Breast epithelium (tissue), 4 donors: ENCODE measurements at places on chromosomes 6 and 20. TPM values are rescaled to one million over a fixed set of nuclear protein-coding genes. Genes with fewer than 3 reads are reported as not detected.

- DNase-seq, result no peak
- no peak overlapping the region for H3K4me3 ChIP-seq
- H3K27me3 ChIP-seq, result no peaks in the 10 kb centered on the region
- H3K36me3 ChIP-seq, result no peaks in the 10 kb centered on the region
- H3K4me1 ChIP-seq, result peaks cover 3% of the 10 kb centered on the region
Observed at GRCh38 chr20:1952737-1953530, 40.9 kb downstream of the PDYN start.

GRCh38 chr6:65126667-65127066, 580.4 kb downstream of the EYS start:
- no peak for DNase-seq
- no peak overlapping the region for H3K4me3 ChIP-seq
- H3K36me3 ChIP-seq, result no peaks in the 10 kb centered on the region
- H3K27me3 ChIP-seq, result no peaks in the 10 kb centered on the region
- no peaks in the 10 kb centered on the region for H3K4me1 ChIP-seq

DNA sequence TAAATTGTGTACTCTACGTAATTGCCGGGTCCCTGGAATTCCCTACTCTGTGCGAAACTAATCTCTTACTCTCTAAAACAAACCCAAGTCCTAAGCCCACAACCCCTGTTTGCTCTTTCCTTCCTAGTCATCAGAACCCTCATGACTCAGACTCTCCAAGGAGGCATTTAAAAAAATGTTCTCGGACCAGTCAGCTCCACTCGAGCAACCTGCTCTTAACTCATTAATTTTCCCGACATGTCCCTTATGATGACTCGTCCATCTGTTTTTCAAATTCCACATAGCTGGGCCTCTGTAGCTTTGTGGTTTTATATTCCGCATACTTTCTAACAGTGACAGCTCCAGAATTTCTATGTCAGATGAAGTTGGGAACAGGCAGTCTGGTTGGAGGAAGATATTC, 2.6 kb upstream of the MUC22 start:
- H3K4me3 ChIP-seq, result no peak overlapping the region
- peak overlapping the region; percentile 78 for H3K27ac ChIP-seq
- no peaks in the 10 kb centered on the region for H3K36me3 ChIP-seq
- no peaks in the 10 kb centered on the region for H3K27me3 ChIP-seq
- no peak for DNase-seq

GRCh38 chr6:73538116-73538779, 17.4 kb upstream of the EEF1A1 start:
- no peak overlapping the region for H3K27ac ChIP-seq
- no peak overlapping the region for H3K4me3 ChIP-seq
- no peak for DNase-seq
- H3K4me1 ChIP-seq, result no peaks in the 10 kb centered on the region

GRCh38 chr20:64042054-64042781, 6.2 kb downstream of the C20orf204 start:
- peaks cover 4% of the 10 kb centered on the region for H3K4me1 ChIP-seq
- peak overlapping the region; percentile 71 for H3K4me3 ChIP-seq
- H3K36me3 ChIP-seq, result no peaks in the 10 kb centered on the region
- H3K27ac ChIP-seq, result peak overlapping the region; percentile 66

DNA sequence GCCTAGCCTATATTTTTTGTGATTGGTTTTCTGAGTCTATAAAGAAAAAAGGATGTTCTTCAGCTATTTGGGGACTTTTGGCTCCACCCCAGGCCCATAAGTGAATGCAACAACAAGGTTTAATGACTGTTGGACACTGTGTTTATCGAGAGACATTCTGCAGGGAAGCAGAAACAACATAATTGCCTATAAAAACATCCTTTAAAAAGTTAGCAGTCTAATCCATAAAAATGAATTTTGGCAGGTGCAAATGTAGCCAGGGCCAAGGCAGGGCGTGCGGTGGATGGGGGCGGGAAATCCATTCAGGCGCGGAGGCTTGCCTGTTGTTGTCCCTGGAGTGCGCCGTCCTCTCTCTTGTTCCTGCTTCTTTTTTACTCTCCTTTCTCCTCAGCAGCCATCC, 99.3 kb downstream of the PAX1 start:
- no peak overlapping the region for H3K4me3 ChIP-seq
- DNase-seq, result no peak
- no peak overlapping the region for H3K27ac ChIP-seq
- no peaks in the 10 kb centered on the region for H3K4me1 ChIP-seq

DNA sequence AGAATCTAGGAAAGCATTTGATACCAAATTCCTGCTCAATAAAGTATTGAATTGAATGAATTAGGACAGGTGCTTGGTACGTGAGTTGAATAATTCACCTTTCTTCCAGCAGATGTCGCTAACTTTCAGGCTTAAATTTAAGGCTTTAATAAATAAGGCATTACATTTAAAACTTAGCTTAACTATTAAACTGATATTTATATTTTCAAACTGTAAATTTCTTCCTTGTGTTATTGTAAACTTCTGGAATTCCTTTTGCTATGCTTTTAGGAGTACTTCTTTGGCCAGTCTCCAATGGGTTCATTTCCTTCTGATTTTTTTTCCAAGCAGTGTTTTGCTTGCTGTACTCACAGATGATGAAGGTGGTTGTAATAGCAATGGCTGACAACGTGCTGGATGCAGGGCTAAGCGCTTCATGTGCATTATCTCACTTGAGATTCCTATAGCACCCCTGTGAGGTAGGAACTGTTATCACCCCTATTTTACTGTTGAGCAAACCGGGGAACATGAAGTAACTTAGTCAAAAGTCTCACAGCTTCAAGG, 71.3 kb upstream of the SLC2A12 start:
- no peaks in the 10 kb centered on the region for H3K27me3 ChIP-seq
- DNase-seq, result no peak
- no peak overlapping the region for H3K4me3 ChIP-seq
- H3K4me1 ChIP-seq, result no peaks in the 10 kb centered on the region
- H3K27ac ChIP-seq, result no peak overlapping the region
- H3K36me3 ChIP-seq, result no peaks in the 10 kb centered on the region

- H3K4me3 ChIP-seq, result peak overlapping the region; percentile 65
- H3K36me3 ChIP-seq, result no peaks in the 10 kb centered on the region
- peak overlapping the region; percentile 94 for H3K27ac ChIP-seq
- no peaks in the 10 kb centered on the region for H3K27me3 ChIP-seq
Observed at GRCh38 chr6:34656378-34657036, 40.1 kb downstream of the ILRUN start.

DNA sequence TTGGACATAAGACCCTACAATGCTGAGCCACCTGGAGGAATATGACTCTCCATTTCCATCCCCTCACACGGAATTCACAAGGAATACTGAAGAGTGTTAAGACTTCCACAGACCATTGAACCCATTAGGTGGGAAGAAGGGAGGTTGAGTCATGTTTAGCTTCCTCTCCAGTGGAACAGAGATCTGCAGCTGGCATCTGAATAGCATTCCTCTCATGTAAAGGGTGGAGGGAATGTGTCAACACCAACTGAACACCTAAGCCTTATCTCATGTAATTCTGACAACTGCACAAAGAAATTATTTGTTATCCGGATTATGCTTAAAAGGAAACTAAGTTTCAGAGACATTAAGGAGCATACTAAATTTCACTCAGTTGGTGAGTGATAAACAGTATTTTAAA, 705.9 kb downstream of the MAFB start:
- H3K27ac ChIP-seq, result no peak overlapping the region
- H3K4me3 ChIP-seq, result no peak overlapping the region
- no peak for DNase-seq
- no peaks in the 10 kb centered on the region for H3K27me3 ChIP-seq
- no peaks in the 10 kb centered on the region for H3K36me3 ChIP-seq

DNA sequence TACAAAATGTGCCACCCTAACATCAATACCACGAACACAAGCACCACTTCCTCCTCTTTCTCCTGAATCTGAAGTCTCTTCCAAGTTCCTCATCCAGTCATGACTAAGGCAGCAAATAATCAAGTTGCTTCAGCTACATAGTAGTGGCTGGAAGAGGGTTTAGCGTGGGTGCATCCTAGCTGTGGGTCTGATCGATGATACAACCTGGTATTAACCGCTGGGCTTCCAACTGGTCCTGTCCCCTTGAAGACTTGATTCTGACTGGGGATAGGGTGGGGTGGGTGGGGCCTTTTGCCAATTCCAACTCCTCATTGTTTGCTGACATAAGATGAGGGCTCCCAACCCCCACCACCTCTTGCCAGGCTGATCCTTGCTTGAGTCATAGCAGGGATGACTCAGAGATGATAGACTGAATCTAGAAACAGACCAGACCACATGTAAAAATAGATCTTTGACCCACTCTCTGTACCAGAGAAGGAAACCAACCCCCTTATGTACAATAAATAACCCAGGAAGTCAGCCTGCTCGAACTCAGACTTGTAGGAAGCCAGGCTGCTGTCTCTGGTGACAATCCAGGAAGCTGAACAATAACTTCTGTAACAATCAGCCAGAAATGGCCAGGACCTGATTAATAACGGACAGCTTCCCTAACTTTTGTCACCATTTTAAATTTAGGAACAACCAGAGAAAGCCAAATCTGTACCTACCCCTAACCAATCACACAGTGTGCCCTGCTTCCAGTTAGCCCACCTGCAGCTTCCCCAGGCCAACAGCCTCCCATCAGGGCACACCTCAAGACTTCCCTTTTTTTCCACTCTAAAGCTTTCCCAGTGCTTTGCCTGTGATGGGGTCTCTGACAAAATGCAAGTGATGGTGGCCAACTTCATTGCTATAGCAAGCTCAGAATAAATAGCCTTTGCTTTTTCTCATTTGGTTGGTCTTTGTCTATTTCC, 68.9 kb upstream of the FAM184A start:
- H3K27me3 ChIP-seq, result no peaks in the 10 kb centered on the region
- H3K4me3 ChIP-seq, result no peak overlapping the region
- H3K27ac ChIP-seq, result peak overlapping the region; percentile 48
- H3K4me1 ChIP-seq, result no peaks in the 10 kb centered on the region

The DDRGK1 gene
- total RNA-seq, result 87.1 TPM

The WASF1 gene
- 11.4 TPM for total RNA-seq

DNA sequence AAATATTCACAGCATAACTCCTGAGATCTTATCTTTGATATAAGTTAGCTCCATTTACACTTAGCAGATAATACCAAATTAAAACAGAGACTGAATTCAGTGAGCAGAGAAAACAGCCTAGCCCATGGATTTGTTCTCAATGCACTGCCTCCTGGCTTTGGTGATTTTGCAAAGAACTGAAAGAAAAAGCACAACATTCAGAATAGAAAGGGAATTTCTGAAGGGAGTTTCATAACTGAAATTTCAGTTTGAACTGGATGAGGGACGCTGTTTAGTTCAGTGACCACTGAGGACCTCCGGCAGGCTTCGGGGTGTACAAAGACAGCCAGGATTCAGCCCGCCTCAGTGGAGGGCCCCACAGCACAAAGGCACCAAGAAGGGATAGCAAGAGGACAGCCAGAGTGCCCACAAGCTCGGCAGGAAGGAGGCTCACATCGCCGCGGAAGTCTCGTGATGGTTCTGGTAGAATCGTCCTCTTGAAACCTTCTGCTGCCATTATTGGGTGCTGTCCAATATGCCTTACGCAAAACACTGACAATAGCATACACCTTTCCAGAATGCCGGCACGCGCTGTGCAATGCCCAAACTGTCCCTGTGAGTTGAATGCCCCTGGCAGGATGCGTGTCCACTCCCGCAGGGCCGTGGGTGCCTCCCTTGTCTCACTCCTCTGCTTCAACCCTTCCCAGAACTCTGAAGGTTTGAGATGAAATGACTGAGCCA, 9.7 kb upstream of the IRF4 start:
- no peak overlapping the region for H3K27ac ChIP-seq
- no peaks in the 10 kb centered on the region for H3K27me3 ChIP-seq
- DNase-seq, result no peak
- no peaks in the 10 kb centered on the region for H3K4me1 ChIP-seq
- no peaks in the 10 kb centered on the region for H3K36me3 ChIP-seq

The VARS2 gene
- 16.8 TPM for total RNA-seq

DNA sequence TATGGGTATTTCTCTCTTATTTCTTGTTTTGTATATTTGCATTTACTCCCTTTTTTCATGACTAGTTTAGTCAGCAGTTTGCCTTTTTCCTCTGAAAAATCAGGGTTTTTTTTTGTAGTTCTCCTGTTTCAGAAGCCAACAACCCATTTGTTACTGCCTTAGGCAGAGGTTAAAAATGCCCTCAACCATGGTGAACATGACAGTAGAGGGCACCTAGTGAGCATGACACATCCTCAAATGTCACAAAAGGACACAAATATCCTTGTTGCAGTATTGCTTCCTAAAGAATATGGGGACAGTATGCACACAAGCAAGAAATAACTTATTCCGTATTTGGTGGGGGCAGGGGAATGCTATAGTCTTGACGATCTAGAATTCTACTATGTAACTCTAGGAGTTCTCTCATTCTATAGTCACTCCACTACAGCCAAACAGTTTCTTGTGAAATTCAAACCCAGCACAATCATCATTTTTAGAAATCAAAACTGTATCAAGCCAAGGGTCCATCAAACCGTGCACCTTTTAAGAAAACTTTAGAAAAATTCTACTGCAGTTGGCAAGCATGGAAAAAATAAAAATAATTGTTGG, 47.0 kb downstream of the GOPC start:
- H3K27ac ChIP-seq, result no peak overlapping the region
- H3K4me3 ChIP-seq, result no peak overlapping the region
- DNase-seq, result no peak
- H3K27me3 ChIP-seq, result no peaks in the 10 kb centered on the region
- no peaks in the 10 kb centered on the region for H3K36me3 ChIP-seq

The PRDM1 gene
- 16.0 TPM for total RNA-seq

The CST4 gene
- not detected for total RNA-seq

DNA sequence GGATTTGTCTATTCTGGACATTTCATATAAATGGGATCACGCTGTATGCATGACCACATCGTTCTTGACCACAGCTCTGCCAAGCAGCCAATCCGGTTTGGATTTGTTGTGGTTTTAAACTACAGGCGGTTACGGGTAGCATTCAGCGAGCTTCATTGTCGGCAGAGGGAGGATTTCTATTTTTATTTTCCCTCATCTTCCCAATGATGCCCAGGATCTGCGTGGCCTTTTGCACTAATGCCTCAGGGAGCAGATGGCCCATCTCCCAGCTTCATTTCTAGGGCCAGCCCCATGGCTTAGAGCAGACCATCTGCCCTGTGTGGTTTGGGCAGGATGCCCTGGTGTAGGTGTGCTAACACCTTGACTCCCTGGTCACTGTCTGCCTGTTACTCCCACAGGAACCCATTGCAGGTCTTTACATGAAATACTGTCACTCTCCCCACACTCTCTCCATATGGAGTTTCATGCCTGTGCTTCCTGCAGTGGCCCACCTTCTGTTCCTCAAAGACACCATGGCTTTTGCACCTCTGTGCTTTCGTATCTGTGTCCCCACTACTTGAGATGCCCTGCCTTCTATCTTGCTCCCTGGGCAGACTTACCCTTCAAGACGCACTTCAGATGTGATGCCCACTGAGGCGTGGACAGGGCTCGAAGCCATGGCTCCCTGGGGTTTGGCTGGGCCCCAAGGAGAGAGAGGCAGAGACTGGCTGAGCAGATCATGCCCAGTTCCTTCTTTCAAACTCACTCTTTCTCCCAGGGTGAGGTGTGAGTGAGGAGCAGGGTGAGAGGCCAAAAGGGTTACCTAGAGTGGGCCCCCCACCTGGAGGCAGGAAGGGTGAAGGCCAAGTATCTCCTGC, 26.0 kb downstream of the SDCBP2 start:
- no peak overlapping the region for H3K4me3 ChIP-seq
- no peaks in the 10 kb centered on the region for H3K27me3 ChIP-seq
- no peak overlapping the region for H3K27ac ChIP-seq
- DNase-seq, result no peak

The CEP57L1 gene
- 23.7 TPM for total RNA-seq
